Spinal cord (tissue), 10 donors: ENCODE measurements at places on chromosomes 1 and 21. TPM values are rescaled to one million over a fixed set of nuclear protein-coding genes. Genes with fewer than 3 reads are reported as not detected.
A peak's percentile ranks its signal among the peaks of the same experiment; 100 is the strongest.

DNA sequence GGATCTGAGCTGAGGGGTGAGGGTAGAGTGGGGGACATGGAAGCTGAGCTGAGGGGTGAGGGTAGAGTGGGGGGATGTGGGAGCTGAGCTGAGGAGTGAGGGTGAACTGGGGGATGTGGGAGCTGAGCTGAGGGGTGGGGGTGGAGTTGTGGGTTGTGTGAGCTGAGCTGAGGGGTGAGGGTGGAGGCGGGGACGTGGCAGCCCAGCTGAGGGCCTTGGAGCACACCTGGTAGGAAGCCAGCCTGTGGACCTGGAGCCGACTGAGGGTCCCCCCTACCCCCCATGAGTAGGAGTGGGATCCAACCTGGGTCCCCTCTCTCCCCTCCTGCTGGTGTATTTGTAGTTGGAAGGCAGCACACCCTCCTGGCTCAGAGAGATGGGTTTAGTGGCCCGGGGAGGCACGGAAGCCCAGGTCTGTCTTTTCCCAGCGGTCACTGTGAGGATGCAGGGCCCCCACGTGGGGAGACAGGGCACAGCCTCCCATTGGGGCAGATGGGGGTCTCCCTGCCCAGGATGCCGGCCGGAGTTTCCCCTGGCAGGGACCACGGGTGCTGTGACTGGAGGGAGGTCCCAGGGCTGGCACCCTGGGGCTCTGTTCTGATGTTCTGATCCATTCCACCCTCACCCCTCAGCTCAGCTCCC lies 13.2 kb upstream of the NPHP4 start:
- no peak for DNase-seq

DNA sequence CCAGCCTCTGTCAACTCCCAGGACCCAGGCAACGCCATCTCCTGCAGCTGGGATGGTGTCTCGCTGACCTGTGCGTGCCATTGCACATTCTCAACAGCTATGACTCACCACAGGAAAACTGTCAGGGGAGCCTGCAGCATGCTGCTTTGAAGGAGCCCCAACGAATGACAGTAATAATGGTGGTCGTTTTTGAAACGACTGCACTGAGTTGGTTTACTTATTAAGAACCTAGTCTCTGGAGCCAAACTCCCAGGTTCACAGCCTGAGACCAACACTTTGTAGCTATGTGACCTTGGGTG lies 21.6 kb downstream of the TCEA3 start:
- DNase-seq, result no peak

- DNase-seq, result no peak
Observed at GRCh38 chr1:110750562-110750961, 75.8 kb upstream of the KCNA3 start.

GRCh38 chr1:86068841-86069756 lies 87.5 kb downstream of the COL24A1 start:
- DNase-seq, result no peak

DNA sequence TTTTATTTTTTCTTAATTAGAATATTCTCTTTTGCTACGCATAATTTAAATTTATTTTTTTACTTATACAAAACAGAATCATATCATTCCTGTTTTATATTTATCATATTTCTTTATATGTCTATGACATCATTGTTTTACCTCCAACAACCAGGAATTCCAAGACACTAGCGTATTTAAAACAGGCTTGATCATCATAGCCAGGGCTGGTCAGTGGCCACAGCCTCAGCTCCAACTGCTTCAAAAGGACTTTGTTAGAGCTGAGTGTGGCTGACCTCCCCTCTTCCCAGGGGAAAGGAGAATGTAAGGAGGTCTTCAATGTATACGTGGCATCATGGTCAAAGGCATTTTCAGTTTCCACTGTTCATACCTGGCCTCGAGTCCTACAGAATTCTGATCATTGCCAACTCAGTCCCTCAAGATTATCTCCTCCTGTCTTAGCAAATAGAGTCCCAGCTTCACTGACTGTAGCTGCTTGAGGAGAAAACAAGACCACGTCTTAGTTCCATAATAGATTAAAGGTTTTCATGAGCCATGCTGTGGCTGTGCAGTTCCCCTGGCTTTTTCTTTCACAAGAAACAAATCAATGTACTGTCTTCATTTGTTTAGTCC lies 444.0 kb downstream of the PTPRC start:
- no peak for DNase-seq

- DNase-seq, result no peak
Observed at GRCh38 chr1:63274371-63274770, 48.0 kb upstream of the FOXD3 start.

DNA sequence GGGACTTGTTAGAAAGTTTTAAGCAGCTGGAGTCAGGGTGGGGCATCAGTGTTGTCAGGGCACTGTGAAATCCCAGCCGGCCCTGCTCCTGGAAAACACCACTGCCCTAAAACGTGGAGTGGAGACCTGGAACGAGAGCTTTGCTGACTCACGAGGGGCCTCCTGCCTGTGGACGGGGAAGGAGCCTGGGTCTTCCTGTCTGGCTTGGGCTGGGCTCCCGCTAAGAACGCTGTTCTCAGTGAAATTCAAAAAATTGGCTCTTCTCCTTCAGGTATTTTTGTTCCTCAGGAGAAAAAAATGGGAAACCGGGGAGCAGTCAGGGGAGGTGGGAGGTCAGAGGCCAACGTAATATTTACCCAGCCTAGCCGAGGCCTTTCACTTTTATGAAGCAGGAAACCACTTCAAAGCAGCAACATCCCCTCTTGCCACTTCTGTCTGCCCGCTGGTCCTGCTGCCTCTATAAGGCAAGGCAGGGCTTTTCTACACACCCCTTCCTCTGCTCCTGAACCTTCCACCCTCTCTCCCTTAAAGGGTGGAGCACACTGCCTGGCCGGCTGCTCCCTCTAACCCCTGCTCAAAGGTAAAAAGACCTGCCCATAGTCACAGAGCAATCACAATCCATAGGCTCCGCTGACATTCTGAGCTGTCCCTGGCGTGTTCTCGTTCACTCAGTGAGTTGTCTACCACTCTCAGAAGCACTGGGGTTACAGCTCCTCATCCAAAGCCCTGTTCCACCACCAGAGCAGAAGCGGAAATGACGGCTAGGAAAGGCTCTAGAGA lies 8.0 kb downstream of the PLXNA2 start:
- no peak for DNase-seq

- DNase-seq, result no peak
Observed at GRCh38 chr1:165300400-165300903, 56.1 kb downstream of the LMX1A start.

- peak; percentile 13 for DNase-seq
Observed at GRCh38 chr1:240116831-240117769, 25.4 kb downstream of the FMN2 start.

DNA sequence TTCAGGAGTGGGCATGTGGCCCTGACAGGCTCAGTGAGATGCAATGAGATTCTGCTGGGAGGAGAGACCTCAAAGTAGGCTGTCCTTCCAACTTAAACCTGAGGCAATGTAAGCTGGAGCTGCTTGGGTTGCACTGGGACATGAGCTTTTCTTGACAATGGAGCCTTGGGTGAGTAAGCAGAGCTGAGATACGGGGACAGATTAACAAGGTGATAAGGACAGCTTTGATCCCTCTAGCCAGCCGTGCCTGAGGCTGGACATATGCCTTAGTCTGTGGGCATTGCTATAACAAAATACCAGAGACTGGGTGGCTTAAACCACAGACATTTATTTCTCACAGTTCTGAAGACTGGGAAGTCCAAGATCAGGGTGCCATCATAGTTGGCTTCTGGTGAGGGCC lies 18.3 kb upstream of the NGF start:
- no peak for DNase-seq

DNA sequence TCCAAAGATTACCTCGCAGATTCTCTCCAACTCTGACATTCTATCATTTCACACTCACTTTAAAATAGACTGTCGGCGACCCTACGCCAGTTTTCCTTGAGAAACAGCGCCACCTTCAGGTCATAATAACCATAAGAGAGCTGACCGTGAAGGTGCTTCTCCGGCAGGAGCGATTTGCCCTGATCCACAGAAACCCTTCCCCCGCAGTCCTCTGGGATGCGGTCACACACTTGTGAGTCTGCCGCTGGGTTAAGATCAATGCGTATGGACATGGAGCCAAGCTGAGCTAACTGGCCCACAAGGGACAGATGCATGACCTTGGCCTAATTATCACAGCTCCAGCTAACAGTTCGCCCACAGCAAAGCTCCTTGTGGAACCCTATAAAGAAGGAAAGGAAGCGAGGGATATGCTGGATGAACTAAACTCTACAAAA lies 32.8 kb upstream of the IFNAR2 start:
- DNase-seq, result peak; percentile 74

GRCh38 chr1:24545662-24546061 lies 10.2 kb upstream of the NCMAP start:
- no peak for DNase-seq

DNA sequence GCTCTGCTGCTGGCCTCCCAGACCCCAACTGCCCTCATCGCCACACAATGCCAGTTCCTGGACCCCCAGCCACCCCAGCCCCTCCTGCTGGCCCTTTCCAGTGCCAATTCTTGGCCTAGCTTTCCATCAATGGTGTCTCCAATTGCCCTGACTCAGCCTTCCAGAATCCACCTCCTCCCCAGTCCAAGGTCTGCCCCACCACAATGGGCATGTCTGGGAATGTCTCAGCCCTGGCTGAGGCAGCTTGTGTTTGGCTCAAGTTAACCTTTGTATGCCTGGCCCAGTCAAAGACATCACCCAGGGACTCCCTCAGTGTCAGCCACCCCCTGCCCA lies 16.4 kb downstream of the ALDH4A1 start:
- no peak for DNase-seq

GRCh38 chr1:226606311-226607267 lies 58.0 kb downstream of the STUM start:
- DNase-seq, result no peak

GRCh38 chr1:32989160-32990050 lies 24.8 kb upstream of the RNF19B start:
- DNase-seq, result no peak

DNA sequence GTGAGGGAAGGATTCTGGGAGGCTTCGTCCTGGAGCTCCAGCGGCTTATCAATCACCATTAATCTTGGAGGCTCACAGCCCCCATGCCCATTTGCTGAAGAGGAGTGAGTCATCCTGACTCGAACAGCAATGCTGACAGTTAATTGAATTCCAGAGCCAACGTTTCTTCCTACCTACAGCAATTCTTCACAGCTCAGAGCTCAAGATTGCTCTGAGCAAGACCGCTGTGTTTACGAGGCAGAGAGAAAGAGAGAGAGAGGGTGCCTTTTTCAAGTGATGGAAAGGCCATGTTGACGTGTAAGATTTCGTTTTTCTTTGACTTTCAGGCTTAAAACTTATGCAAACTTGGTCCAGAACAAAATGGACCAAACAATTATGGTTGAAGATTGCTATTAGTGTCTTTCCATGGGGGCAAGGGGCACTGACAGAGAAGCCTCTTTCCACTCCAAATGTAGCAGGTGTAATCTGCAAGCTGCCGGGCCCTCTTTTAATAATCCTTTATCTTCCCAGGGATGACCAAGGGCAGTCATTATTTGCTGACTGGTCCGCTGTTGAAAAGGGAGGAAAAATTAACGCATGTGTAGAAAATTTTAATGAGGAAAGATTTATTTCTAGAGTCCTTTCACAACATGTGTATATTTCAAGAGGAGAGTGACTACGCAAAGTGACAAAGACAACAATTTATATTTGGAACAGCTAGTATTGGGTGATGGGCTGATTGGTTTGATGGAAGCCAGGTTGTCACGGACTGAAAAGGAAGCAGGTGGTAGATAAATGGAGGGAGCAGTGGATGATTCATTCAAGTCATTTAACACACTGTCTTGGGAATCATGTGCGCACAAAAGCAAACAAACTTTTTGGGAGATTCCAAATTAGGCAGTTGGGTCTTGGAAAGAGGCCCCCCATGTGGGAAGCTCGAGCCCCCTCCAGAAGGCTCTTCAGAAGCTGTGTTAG lies 136.1 kb upstream of the IRF2BP2 start:
- DNase-seq, result no peak

GRCh38 chr21:15437883-15438282 lies 291.9 kb upstream of the USP25 start:
- no peak for DNase-seq

GRCh38 chr1:20819818-20820217 lies 32.7 kb upstream of the HP1BP3 start:
- DNase-seq, result no peak

GRCh38 chr1:151568626-151569088 lies 28.5 kb downstream of the TUFT1 start:
- no peak for DNase-seq

- no peak for DNase-seq
Observed at GRCh38 chr1:46197964-46198811, at the start of gene POMGNT1. POMGNT1 (minus strand) TSS chr1:46198434; CDS start chr1:46197821, 613 bp downstream.

RORC gene
- not detected for total RNA-seq

FAM167B gene
- 1.5 TPM for total RNA-seq

PRRX1 gene
- total RNA-seq, result 61.3 TPM

TDRD10 gene
- total RNA-seq, result 0.40 TPM

PCAT6 gene
- not detected for total RNA-seq

UBE2Q1 gene
- 21.1 TPM for total RNA-seq

PRXL2B gene
- 21.1 TPM for total RNA-seq

SERPINC1 gene
- total RNA-seq, result 0.99 TPM

CENPL gene
- total RNA-seq, result 19.6 TPM

PSRC1 gene
- 27.4 TPM for total RNA-seq

RNU1-2 gene
- 29,651 TPM for total RNA-seq

AVPR1B gene
- total RNA-seq, result 0.17 TPM

PLA2G4A gene
- 15.4 TPM for total RNA-seq

KRTAP13-2 gene
- not detected for total RNA-seq

IL20 gene
- total RNA-seq, result not detected
